Left kidney (tissue), 8 donors: ENCODE measurements at places on chromosomes 6 and 20. TPM values are rescaled to one million over a fixed set of nuclear protein-coding genes. Genes with fewer than 3 reads are reported as not detected.

DNA sequence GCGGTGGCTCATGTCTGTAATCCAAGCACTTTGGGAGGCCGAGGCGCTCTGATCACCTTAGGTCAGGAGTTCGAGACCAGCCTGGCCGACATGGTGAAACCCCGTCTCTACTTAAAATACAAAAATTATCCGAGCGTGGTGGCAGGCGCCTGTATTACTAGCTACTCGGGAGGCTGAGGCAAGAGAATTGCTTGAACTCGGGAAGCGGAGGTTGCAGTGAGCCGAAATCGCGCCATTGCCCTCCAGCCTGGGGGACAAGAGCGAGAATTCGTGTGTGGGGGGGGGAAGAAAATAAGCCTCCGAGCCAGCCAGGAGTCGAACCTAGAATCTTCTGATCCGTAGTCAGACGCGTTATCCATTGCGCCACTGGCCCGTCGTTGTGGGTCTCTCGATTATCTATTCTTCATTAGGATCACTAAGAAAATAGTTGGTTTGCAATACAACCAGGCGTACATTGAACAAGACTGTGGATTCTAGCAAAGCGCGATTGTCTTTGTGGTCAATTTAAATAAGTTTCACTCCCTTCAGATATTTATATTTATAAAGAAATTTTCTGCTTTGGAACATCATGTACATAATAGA, 33.9 kb upstream of the PRSS16 start:
- DNase-seq, result no peak

GRCh38 chr6:41557335-41557734, 11.2 kb downstream of the FOXP4 start:
- no peak for DNase-seq

DNA sequence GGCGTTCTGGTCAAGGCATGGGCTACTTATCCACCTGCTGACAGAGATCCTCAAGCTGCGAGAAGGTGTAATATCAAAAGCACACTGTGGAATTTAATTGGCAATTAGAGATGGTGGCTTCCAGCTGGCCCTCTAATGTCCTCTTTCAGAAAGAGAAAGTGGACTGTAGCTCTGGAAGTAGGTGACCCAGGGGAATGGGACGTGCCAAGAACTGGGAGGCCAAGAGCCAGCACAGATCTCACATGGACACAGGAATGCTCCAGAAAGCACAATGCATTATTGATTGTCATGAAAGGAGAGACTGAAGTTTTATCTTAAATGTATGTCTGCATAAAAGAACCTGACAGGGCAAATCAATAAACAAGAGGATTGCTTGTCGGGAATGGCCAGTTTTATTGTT, 198.6 kb upstream of the CDH4 start:
- no peak for DNase-seq

Gene GTSF1L
- not detected for polyA plus RNA-seq

Gene NRN1
- 3.6 TPM for polyA plus RNA-seq

Gene TSPYL4
- 63.1 TPM for polyA plus RNA-seq

Gene TCF21
- 202 TPM for polyA plus RNA-seq

GRCh38 chr6:44284121-44284520, 13.9 kb downstream of the TMEM151B start:
- no peak for DNase-seq

- no peak for DNase-seq
These were observed 156.2 kb downstream of the EDN1 start for GRCh38 chr6:12446394-12446793.

Gene ARMH2
- polyA plus RNA-seq, result not detected

DNA sequence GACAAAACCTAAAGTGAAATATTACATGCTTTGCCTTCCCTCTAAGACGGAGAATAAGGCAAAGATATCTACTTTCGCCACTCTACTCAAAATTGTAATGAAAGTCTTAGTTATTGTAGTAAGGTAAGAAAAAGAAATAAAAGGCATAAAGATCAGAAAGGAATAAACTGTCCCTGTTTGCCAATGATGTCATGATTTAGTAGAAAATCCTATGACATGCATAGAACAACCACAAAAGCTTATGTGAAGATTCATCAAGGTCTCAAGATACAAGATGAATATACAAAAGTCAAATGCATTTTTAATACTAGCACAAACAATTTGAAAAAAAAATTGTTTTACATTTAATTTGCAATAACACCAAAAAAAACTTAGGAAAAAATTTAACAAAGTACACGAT, 64.0 kb upstream of the FOXQ1 start:
- DNase-seq, result no peak

DNA sequence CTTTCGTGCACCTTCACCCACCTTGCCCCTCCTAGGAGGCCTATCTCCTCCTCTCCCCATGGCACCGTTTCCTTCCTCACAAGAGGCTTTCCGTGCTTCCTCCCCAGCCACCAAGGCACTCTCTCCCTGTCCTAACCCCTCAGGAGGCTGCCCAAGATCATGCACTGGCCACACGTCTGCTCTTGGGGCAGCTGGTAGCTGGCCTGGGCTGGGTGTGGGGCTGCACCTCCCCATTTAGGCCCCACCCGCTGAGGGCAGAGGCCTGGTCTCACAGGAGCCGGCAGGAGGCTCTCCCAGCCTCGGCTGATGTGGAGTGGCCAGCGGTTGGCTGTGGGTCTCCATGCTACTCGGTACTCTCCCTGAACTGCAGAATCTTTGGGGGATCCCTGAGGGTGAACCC, 13.6 kb downstream of the NOL4L start:
- no peak for DNase-seq

GRCh38 chr6:35752330-35752729, 15.5 kb downstream of the ARMC12 start:
- no peak for DNase-seq
